ENCODE measurements at places on chromosomes 6 and 20.
A peak's percentile ranks its signal among the peaks of the same experiment; 100 is the strongest.

- DNase-seq, result no peak
Measured at GRCh38 chr6:64932486-64932885, 774.5 kb downstream of the EYS start.

- no peak for DNase-seq
Measured at GRCh38 chr20:14963262-14963663, 625.9 kb upstream of the FLRT3 start.

DNA sequence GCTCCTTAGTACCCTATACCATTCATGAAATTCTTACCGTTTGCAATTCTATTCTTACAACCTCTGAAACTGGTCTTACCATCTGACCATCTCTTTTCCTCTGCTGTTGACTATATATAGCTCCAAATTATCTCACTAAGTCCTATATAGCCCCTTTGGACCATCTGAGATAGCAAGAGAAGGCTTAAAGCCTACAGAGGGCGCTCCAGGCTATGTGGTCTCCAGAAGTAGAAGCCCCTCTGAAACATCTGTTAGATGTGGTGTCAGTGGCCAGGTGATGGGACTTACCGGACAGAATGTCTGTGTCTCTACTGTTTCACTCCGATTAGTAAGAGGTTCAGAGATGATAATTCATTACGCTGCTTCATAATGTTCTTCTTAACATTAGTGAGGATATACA, 140.7 kb upstream of the BMP2 start:
- no peak for DNase-seq

DNA sequence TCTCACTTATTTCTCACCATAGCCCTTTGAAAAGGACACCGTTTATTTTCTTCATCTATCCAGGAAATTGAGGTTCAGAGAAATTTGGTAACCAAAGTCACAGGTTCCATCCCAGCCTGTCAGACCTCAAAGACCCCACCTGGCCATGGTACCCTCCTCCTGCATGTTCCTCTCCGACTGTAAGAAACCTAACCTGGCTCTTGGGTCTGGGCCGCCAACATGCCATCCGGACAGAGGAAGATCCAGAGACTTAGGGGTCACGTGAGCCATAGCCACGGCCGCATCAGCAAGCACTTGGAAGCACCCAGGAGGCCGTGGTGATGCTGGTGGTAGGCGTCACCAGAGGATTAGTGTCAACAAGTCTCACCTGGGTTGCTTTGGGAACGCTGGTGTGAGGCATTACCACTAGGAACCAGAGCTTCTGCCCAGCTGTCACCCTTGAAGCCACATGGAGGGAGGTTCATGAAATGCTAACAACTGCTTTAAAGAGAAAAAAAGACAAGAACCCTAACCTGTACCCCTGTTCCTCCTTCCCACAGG, 177.1 kb downstream of the EYA2 start:
- DNase-seq, result no peak

GRCh38 chr6:90295854-90296340, 746 bp downstream of the BACH2 start:
- DNase-seq, result peak; percentile 81

- no peak for DNase-seq
Measured at GRCh38 chr20:44537993-44538392, 16.1 kb upstream of the SERINC3 start.

GRCh38 chr20:10637031-10637559, 36.7 kb downstream of the JAG1 start:
- no peak for DNase-seq

- DNase-seq, result no peak
Measured at GRCh38 chr6:11890849-11891248, 112.2 kb upstream of the ADTRP start.

DNA sequence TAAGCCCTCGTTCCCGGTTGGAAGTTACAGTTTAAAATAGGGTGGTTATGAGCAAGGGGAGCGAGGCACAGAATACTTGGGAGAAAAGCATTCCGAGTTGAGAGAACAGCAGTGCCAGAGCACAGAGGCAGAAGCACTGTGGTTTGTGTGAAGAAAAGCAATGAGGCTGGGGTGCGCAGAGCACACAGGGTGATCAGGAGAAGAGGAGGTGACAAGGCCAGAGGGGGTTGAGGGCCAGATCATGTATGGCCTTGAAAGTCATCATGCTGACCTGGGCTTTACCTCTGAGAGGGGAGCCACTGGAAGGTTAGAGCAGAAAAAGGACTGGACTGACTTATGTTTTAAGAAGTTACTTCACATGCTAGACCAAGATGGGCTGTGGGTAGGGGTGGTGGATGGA, 3.5 kb upstream of the BTN3A2 start:
- no peak for DNase-seq

DNA sequence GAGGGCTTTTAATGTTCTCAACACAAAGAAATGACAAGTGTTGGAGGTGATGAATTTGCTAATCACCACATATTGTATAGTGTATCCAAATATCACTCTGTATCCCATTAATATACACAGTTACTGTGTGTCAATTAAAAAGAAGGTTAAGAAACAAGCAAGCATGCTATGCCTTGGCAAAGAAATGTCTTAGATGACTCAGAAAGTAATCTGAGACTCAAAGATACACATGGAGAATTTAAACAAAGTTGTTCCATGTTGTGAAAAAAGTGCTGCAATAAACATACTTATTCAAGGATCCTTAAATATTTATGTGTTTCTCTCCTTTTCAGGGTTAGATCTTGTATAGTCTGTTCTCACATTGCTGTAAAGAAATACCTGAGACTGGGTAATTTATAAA, 300.9 kb downstream of the DHX35 start:
- DNase-seq, result no peak

All from activated T-cell treated with anti-CD3 and anti-CD28 coated beads, Interleukin-2, amount 50 U/mL, for 24 hours (primary cell).